Muscle of leg (tissue), 16 donors: ENCODE measurements at places on chromosomes 6 and 20. TPM values are rescaled to one million over a fixed set of nuclear protein-coding genes. Genes with fewer than 3 reads are reported as not detected.

GRCh38 chr6:51342393-51342792 lies 523.7 kb downstream of the TFAP2B start:
- no peak for DNase-seq

The CD40 gene
- 6.4 TPM for polyA plus RNA-seq

DNA sequence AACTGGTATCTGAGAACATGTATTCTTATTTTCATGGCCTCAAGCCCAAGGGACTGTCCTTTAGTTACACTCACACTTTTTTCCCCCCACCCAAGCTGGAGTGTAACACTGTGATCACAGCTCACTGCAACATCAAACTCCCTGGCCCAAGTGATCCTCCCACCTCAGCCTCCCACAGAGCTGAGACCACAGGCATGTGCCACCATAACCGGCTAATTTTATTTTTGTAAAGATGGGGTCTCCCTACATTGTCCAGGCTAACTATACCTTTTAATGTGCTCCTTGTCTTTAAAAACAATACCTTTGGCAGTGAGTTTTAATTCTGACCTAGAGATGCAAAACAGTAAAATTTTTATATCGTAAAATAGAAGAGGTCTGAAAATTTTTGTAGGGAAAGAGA lies 48.2 kb upstream of the FAM83C start:
- no peak for DNase-seq

DNA sequence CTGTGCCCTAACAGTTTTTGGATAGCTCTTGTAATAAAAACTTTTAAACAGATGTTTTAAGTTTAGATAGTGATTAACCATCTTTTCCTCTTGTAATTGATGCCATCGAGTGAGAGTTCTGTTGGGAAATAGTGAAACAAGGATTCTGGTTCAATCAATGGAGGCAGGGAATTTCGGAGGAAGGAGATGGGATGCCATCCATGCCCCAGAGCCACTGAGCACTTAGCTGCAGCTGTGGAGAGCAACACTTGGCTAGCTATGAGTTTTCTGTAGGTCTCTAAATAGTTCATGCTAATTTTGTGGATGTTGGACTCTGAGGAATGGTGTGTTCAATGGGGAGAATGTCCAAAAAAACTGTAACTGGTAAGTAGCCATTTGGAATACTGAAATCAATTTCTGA lies 16.7 kb downstream of the CBFA2T2 start:
- DNase-seq = no peak

DNA sequence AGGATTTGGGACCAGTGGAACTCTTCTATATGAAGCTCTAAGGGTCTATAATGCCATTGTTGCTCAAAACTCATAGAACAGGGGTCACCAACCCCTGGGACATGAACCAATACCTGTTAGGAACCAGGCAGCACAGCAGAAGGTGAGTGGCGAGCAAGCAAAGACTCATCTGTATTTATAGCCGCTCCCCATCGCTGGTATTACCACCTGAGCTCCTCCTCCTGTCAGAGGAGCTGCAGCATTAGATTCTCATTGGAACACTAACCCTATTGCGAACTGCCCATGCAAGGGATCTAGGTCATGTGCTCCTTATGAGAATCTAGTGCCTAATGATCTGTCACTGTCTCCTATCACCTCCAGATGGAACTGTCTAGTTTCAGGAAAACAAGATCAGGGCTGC lies 237.5 kb downstream of the C6orf118 start:
- DNase-seq = no peak

The OARD1 gene
- polyA plus RNA-seq = 15.0 TPM

DNA sequence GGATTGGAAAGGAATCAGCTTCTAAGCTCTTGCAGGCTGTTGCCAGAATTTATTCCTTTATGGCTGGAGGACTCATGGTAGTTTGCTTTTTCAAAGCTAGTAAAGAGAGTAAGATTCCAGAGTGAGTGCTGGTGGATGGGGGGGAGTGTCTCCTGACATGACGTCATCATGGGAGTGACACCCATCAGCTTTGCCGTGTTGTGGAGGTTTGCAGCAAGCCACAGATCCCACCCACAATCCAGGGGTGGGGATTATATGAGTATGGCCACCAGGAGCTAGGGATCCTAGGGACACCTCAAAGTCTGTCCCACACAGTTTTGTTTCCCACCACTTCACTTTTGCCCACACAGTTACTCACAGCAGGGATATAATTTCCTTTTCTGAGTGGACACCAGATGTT lies 28.7 kb upstream of the PMEPA1 start:
- DNase-seq = no peak

GRCh38 chr6:46979206-46979605 lies 57.5 kb upstream of the ADGRF5 start:
- DNase-seq = no peak

GRCh38 chr20:48563191-48563870 lies 264.5 kb downstream of the PREX1 start:
- no peak for DNase-seq

GRCh38 chr20:14518648-14519047 lies 181.2 kb upstream of the FLRT3 start:
- DNase-seq = no peak

The SIRPB1 gene
- polyA plus RNA-seq = 1.6 TPM
